ENCODE measurements at places on chromosomes 4 and X. TPM values are rescaled to one million over a fixed set of nuclear protein-coding genes. Genes with fewer than 3 reads are reported as not detected.

DNA sequence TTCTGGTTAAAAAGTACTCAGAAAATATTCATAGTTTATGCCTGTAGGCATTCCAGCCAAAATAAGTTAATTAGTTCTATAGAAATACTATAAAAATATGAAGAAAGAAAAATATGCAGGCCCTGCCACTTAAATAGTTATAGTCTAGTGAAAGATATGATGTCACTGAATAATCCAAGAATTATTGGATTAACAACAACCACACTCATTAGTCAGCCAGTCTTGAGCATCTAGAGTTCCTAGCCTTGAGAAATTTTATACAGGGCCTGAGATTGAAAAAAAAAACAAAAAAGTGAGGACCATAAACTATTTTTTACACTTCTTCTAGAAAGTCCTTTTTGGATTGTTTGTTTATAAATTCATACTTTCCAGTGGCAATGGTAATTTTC, 823.0 kb downstream of the FAT4 start:
- DNase-seq = no peak

DNA sequence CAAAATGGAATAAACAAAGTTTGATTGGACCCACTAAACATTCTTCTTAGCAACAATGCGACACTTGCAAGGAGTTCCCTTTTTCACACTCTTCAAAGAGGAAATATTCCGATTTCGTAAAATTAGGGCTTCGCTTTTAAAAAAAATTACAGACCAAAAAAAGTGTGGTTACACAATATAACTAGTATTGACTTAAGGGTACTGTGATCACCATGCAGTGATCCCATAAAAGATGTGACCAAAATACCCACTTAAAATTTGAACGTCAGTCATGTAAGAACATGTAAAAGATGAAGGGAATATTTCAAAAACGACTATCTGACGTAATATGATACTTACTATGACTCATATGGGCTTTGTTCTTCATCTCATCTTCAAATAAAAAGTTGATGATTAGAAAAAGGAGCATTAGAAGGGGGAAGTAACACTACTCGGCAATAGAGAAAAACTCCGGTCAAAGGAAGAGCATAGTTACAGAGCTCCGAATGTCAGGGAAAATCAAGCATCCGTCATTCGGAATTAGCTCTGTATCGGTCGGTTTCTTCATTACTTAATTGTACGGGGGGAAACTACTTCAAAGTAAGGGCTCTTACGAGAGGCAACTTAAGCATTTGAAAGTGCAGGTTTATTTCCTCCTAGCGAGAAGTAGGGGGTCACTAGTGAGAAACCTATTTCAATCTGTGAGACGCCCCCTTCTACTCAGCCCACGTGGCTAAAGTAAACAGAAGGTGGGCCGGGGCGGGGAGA, 1.3 kb upstream of the TET2 start:
- no peak for DNase-seq

GRCh38 chr4:78762529-78762928, 13.6 kb upstream of the BMP2K start:
- no peak for DNase-seq

DNA sequence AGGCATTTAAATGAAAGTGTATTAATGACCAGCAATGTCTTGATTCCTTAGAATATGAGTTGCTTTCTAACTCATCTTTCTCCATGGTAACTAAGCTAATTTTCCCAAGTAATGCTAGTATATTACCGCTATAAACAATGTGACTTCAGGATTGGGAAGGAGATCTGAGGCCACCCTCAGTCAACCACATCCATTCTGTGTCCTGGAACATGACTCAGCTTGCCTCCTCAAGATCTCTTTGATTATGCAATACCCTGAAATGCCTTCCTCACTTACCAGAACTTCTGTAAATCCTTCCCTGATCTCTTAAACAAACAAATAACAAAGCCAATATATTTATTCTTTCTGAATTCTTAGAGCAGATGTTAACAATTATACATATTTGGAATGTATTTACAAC, 1495.5 kb downstream of the PCDH18 start:
- DNase-seq = peak; percentile 22

GRCh38 chrX:6384371-6384770, 150.5 kb downstream of the VCX3A start:
- DNase-seq = no peak

Gene ZNF185
- total RNA-seq = 4.0 TPM

Gene NEUROG2
- 0.06 TPM for total RNA-seq

Gene GAGE12J
- not detected for total RNA-seq

Gene IL13RA1
- total RNA-seq = 14.7 TPM

Measured in Daoy (cell line).